Body of pancreas (tissue), 4 donors: ENCODE measurements at places on chromosomes 7 and 10.

- H3K4me1 ChIP-seq = no peaks in the 10 kb centered on the region
- no peak for DNase-seq
- no peaks in the 10 kb centered on the region for H3K27me3 ChIP-seq
- no peak overlapping the region for H3K27ac ChIP-seq
These were observed 1288.0 kb upstream of the SORCS1 start for GRCh38 chr10:108452533-108452932.

DNA sequence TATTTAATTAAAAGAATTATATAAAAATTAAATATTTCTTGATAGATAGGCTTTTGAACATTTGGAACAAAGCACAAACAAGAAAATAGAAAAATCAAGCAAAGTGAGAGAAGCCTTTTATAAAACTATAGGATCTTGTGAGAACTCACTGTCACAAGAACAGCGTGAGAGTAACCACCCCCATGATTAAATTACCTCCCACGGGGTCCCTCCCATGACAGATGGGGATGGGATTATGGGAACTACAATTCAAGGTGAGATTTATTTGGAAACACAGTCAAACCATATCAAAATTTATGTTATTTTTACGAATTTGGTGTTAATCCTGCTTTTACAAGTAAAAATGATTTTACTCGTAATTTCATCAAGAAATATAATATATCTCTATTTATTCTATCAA lies 1136.1 kb upstream of the POT1 start:
- no peaks in the 10 kb centered on the region for H3K36me3 ChIP-seq
- no peak overlapping the region for H3K4me3 ChIP-seq
- no peaks in the 10 kb centered on the region for H3K4me1 ChIP-seq
- no peak for DNase-seq

- DNase-seq = no peak
- H3K36me3 ChIP-seq = no peaks in the 10 kb centered on the region
- H3K27me3 ChIP-seq = no peaks in the 10 kb centered on the region
- H3K4me3 ChIP-seq = no peak overlapping the region
- H3K4me1 ChIP-seq = peaks cover 40% of the 10 kb centered on the region
- H3K27ac ChIP-seq = no peak overlapping the region
These were observed 448 bp upstream of the PTER start for GRCh38 chr10:16436367-16436757.

- no peak overlapping the region for H3K4me3 ChIP-seq
- H3K27ac ChIP-seq = no peak overlapping the region
- H3K36me3 ChIP-seq = no peaks in the 10 kb centered on the region
- H3K4me1 ChIP-seq = peaks cover 16% of the 10 kb centered on the region
These were observed 2.5 kb downstream of the ACTR3B start for GRCh38 chr7:152762056-152762455.

GRCh38 chr10:21195252-21195651 lies 298.1 kb upstream of the NEBL start:
- H3K36me3 ChIP-seq = no peaks in the 10 kb centered on the region
- H3K27ac ChIP-seq = no peak overlapping the region
- no peak for DNase-seq
- H3K4me3 ChIP-seq = no peak overlapping the region
- H3K27me3 ChIP-seq = no peaks in the 10 kb centered on the region

DNA sequence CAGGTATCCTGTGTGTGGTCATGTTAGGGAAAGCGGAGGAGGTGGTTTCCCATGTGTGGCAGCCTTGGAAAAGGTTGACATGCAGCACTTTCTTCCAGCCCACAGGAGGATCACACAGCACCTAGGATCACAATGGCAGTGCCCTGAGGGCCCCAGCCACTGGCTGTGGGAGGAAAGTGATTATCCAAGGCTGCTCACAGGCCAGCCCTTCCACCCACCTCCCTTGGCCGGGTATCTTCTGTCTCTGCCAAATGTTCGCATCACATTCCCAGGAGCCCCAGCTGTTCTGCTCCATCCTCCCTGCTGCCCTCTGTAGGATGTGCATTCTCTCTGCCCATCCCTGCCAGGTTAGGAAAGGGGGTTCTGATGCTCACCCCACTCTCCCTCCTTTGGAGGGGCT lies 2.5 kb upstream of the MLXIPL start:
- no peak for DNase-seq
- H3K27ac ChIP-seq = no peak overlapping the region
- H3K4me3 ChIP-seq = no peak overlapping the region
- peaks cover 3% of the 10 kb centered on the region for H3K27me3 ChIP-seq
- H3K4me1 ChIP-seq = peaks cover 26% of the 10 kb centered on the region

- no peak overlapping the region for H3K4me3 ChIP-seq
- H3K36me3 ChIP-seq = no peaks in the 10 kb centered on the region
- no peak overlapping the region for H3K27ac ChIP-seq
- no peaks in the 10 kb centered on the region for H3K27me3 ChIP-seq
These were observed 12.9 kb downstream of the JCAD start for GRCh38 chr10:30046476-30046875.

DNA sequence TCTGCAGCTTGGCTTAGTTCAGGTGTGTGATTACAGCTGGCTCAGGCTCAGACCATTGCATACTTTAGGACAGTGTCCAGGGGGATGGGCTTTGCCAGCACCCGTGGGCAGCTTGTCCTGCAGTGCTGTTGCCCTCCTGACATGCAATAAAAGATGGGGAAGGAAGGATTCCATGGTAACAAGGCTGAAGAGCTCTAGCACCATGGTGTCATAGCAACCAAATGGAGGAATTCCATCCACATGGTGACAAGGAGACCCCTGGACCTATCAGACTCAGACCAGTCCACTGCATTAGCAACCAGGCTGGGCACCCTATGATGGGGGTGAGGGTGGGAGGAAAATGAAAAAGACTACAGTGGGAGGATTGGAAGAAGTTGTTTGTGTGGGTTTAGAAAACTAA lies 49.9 kb downstream of the SORCS3 start:
- no peaks in the 10 kb centered on the region for H3K4me1 ChIP-seq
- H3K36me3 ChIP-seq = no peaks in the 10 kb centered on the region
- H3K4me3 ChIP-seq = no peak overlapping the region
- H3K27me3 ChIP-seq = no peaks in the 10 kb centered on the region

DNA sequence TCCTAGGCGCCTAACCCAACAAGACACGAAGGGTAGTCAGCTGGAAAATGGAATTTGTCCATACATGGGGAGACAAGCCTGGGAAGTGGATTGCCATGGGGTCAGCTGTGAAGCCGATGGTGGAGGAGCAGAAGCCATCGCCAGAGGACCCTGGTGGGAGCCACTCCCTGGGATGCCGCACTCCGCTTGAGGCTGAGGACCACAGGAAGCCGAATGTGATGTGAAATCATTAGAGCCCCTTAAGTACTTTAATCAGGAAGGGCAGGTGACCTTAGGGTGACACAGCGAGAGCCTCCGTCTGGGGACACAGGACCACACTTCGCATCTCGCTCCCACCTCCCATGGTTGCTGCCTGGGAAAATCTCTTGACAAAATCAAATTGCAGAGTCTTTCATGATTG lies 614.6 kb upstream of the MGMT start:
- no peak overlapping the region for H3K27ac ChIP-seq
- no peaks in the 10 kb centered on the region for H3K36me3 ChIP-seq
- no peaks in the 10 kb centered on the region for H3K27me3 ChIP-seq
- peaks cover 19% of the 10 kb centered on the region for H3K4me1 ChIP-seq
- no peak overlapping the region for H3K4me3 ChIP-seq
- DNase-seq = no peak

DNA sequence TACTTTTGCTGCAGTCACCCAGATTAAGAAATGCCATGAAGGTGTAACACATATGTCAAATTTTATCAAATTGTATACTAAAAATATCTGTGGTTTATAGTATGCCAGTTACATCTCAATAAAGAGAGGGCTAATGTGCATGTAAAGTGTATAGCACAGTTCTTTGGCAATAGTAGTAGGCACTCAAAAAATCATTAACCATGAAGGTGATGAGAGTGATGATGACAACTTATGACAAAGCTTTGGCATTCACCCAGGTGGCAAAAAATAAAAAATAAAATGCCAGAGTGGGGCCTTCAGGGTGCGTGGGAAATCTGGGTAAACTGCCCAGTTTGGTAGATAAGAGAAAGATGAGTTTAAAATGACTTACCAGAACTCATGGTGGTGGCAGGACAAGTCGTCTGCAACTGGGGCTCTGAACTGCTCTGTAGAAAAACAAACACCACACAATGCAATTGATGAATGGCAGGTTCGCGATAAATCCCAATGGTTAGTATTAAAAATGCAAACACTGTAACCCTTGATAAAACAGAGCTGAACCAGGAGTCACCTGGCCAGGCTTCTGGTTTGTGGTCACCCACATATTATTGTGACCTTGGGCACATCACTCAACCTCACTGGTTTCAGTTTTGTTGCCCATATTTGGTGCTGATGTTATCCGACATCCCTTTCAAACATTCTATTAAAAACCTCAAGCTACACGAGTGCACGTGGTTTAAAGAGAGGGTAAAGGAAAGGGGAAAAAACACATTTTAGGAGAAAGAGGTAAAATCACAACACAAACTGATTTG lies 120.2 kb downstream of the SORBS1 start:
- peaks cover 31% of the 10 kb centered on the region for H3K4me1 ChIP-seq
- no peak overlapping the region for H3K4me3 ChIP-seq
- H3K27me3 ChIP-seq = no peaks in the 10 kb centered on the region
- H3K27ac ChIP-seq = peak overlapping the region; percentile 51
- H3K36me3 ChIP-seq = peaks cover 3% of the 10 kb centered on the region

GRCh38 chr10:129274748-129275474 lies 192.1 kb upstream of the MGMT start:
- no peaks in the 10 kb centered on the region for H3K36me3 ChIP-seq
- H3K4me3 ChIP-seq = no peak overlapping the region
- DNase-seq = no peak
- no peaks in the 10 kb centered on the region for H3K27me3 ChIP-seq
